ENCODE measurements at places on chromosomes 2 and 18.

GRCh38 chr2:239014458-239015217 is 166.8 kb downstream of the TWIST2 start:
- DNase-seq = no peak

- no peak for DNase-seq
These were observed 173.7 kb downstream of the TTC32 start for GRCh38 chr2:19728125-19728524.

DNA sequence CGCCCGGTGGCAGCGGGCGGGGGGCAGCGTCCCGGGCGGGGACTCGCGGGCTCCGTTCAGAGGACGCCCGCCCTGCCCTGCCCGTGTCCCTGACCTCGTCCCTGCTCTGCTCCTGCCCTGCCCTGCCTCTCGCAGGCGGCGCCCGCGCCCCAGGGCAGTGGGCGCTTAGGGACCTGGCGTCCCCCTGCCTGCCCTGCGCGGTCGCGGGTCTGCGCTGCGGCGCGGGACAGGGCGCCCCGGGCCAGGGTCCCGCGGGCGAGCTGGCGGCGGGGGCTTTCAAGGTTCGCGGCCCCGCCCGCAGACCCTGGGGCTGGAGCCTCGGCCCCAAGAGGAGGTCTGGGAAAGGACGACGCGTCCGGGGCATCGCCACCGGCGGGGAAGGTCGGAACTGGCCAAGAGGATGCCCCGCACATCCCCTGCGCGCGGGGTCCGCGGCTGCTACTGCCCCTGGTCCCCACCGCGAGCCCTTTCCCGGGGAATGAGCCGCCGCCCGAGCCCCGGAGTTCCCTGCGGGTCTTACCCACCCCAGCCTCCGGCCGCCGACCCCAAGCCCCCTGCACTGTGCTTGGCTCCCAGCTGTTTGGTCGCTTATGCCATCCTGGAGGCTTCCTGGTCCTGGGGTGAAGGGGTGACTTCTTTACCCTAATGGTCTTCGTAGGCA is 679 bp downstream of the RNF144A start:
- DNase-seq = no peak

DNA sequence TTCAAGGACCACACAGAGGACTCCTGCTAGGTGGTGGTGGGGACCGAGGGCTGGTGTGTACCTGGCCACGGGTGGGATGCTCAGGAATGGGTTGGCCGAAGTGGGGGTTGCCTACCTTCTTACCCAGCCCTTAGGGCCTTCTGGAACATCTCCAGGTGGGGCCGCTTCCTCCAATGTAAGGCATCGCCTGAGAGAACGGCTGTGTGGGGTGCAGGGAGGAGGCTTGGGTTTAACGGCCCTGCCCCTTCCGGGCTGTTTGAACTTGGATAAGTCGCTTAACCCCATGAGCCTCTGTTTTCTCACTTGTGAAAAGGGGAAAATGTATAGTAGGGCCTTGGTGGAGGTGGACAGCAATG is 35.0 kb downstream of the EMILIN2 start:
- no peak for DNase-seq

GRCh38 chr2:173290518-173290917 is 64.2 kb upstream of the CDCA7 start:
- DNase-seq = no peak

DNA sequence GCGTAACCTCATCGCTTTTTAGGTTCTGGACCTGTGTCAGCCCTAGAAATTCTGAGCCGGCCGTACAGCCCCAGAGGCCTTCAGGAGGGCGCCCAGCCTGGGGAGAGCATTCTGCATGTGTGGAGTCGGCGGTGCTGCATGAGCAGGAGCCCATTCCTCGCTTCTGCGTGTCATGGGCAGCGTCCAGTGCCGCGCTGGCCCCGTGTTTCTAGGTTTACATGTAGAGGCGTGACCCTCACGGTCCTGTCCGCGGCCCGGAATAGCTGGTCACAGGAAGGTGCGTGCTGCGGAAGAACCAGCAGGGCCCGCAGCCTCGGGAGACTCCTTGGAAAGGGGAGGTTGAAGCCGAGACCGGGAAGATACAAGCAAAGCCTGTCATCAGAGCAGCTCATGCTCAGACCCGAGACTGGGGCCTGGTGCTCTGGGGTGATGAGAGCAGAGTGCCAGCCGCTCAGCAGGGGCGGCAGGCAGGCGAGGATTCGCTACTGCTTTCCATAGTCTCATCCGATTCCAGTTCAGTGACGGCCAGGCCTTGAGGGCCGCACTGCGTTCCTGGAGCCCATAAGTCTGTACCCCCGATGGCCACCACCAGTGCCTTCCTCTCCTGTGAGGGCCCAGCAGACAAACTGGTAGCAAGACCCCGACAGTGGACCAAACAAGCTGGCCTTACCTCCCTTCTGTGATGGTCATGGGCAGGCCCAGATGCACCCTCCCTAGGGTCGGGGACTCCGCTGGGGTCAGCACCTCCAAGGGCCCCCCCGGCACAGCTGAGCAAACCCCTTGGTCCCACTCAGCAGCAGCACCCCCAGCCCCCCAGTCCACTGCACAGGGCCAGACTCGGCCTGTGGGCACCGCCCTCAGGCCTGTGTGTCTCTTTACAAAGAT is 15.6 kb upstream of the NFATC1 start:
- DNase-seq = no peak
